Hepatocyte (in vitro differentiated cells): ENCODE measurements at places on chromosomes 13 and 19. TPM values are rescaled to one million over a fixed set of nuclear protein-coding genes. Genes with fewer than 3 reads are reported as not detected.

The MTUS2 gene
- polyA plus RNA-seq = 4.3 and 4.9 TPM in 2 replicates

The KLK12 gene
- polyA plus RNA-seq = 2.3 TPM in 1 of 2 replicates, not detected in the other

The OR7D2 gene
- polyA plus RNA-seq = 0.17 and 0.34 TPM in 2 replicates

The PRR20B gene
- polyA plus RNA-seq = not detected in 2 replicates

The BEST2 gene
- polyA plus RNA-seq = not detected in 2 replicates

The CGB3 gene
- not detected in 2 replicates for polyA plus RNA-seq

The GJB2 gene
- 5.9 and 11.1 TPM in 2 replicates for polyA plus RNA-seq

- DNase-seq = no peak
These were observed 23.4 kb upstream of the TCF3 start for GRCh38 chr19:1675633-1676350.

DNA sequence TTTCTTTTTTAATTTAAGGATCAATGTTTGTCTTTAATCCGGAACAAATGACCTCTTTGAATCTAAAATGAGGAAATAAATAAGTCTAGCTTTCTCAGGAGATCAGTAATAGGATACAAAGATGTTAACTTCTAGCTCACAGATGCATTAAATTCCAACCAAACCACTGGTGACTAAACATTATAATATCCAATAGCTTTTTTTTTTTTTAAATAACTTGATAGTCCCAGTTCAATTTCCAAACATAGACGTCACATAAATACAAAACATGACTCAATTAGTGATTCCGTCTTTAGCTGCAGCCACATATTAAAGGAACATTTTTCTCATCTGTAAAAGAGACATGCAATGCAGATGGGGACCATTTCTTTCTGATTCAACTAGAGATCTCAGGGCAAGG is 390.5 kb upstream of the PCDH9 start:
- no peak for DNase-seq

GRCh38 chr19:7971553-7972520 is 28.4 kb upstream of the TIMM44 start:
- no peak for DNase-seq

DNA sequence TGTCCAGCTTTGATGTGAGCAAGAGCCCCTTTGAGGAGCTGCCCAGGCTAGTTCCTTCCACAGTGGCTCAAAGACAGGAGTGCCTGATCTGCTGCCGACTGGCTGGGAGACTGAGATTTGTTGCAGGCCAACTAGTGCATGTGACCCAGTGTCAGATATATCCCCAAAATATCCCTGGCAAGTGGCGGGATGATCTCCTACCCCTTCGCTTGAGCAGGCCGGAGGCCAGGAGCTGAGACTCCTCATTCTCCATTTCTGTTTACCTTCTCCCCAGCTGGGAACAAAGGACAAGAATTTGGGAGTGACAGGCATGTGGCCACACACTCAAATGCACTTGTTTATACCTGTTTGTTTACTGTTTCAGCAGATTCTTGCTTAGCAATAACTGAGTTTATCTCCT is 37.1 kb upstream of the XPO4 start:
- DNase-seq = no peak

GRCh38 chr19:13334801-13335481 is 171.3 kb downstream of the CACNA1A start:
- DNase-seq = no peak

- no peak for DNase-seq
These were observed 72.9 kb upstream of the TEX29 start for GRCh38 chr13:111247552-111247951.

- DNase-seq = no peak
These were observed 372.6 kb downstream of the OXGR1 start for GRCh38 chr13:96621634-96622183.

- DNase-seq = no peak
These were observed 3.8 kb downstream of the DOCK9 start for GRCh38 chr13:98974053-98974452.

- no peak for DNase-seq
These were observed 494.9 kb downstream of the FOXO1 start for GRCh38 chr13:40171566-40171965.

DNA sequence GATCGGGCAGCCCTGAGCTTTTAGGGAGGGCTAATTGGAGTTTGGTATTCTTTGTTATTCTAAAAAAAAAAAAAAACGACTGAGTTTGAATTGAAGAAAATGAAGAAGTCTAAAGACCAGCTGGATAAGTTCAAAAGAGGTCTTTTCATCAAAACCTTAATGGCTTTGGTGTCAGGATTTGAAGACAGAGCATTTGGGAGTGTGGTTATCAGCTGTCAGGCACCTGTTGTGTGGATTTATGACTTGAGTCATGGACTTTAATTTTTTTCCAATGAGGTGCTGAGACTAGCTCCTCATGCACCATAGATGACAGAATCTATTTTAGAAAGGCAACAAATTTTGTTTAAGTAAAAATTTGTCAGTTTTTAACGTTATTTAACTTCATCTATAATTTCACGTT is 72.5 kb downstream of the FREM2 start:
- no peak for DNase-seq

- peak; percentile 24 for DNase-seq
These were observed 17.1 kb downstream of the UCHL3 start for GRCh38 chr13:75566658-75567057.

DNA sequence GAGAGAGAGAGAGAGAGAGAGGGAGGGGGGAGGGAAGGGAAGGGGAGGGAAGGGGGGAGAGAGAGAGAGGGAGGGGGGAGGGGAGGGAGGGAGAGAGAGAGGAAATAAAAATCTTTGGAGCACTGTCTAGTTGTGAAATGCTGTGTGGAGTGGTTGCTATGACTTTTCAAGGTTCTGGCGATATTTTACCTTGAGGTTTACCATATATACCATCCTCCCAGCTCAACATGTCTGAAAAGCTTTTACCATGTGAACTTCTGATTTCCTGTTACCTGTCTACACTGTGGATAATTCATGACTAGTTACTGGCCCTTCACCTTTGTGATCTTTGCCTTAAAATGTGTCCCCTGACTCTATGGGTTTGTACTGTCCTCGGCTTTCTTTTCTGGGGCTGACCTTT is 38.2 kb downstream of the SERP2 start:
- DNase-seq = no peak

DNA sequence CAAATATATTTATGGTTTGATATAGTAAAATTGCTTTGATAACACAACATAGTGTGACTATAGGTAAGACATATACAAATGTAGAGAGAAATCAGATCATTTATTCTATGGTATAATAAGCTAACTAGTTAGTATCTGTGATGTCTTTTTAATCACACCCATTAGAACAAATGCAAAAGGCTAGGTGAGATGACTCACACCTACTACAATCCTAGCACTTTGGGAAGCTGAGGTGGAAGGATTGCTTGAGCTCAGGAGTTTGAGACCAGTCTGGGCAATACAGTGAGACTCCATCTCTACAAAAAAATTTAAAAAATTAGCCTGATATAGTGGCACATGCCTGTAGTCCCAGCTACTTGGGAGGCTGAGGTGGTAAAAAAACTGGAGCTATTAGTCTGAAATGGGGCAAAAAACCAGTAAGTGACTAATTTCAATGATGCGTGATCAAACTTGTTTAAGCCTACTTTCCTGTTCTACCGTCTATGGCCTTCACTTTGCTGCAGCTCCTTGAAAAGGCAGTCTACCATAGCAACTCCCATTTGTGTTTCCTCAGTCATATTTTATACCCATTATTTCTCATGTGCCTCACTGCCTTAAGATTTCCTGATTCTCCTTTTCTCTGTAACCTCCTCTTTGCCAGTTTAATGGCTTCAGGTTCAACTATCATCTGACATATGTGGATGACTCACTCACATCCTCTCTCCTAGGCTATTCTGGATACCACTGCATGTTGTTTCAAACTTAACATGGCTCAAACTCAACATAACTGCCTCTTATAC is 12.5 kb downstream of the ALG5 start:
- DNase-seq = no peak
